Suprapubic skin (tissue), 4 donors: ENCODE measurements at places on chromosomes 13 and 19.

- H3K27ac ChIP-seq: no peak overlapping the region
- peaks cover 25% of the 10 kb centered on the region for H3K36me3 ChIP-seq
- DNase-seq: no peak
- no peak overlapping the region for H3K4me3 ChIP-seq
- no peaks in the 10 kb centered on the region for H3K27me3 ChIP-seq
These were observed 16.0 kb downstream of the GNA15 start for GRCh38 chr19:3151563-3152418.

DNA sequence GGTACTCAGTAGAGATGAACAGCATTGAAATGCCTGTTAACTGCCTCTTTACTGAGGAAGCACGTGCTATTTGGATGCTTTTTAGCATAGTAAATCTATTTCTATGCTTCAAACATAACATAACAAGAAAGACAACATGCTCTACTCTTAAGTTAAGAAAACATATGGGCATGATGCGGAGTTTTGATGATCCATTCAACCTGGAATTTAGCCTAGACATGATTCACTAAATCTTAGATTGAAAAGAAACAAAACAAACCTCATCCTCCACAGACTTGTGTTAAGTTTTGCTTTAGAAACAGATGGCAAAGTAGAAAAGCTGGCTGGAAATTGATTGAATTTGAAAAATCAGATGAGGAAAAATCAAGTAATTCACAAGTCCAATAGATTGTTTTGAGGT lies 593.8 kb downstream of the OLFM4 start:
- no peaks in the 10 kb centered on the region for H3K36me3 ChIP-seq
- H3K4me3 ChIP-seq: no peak overlapping the region
- no peak overlapping the region for H3K27ac ChIP-seq

GRCh38 chr13:111920932-111921705 lies 145.8 kb upstream of the SOX1 start:
- H3K4me3 ChIP-seq: no peak overlapping the region
- peaks cover 19% of the 10 kb centered on the region for H3K27me3 ChIP-seq
- no peaks in the 10 kb centered on the region for H3K4me1 ChIP-seq

GRCh38 chr19:7844405-7844804 lies 14.4 kb downstream of the EVI5L start:
- H3K27me3 ChIP-seq: no peaks in the 10 kb centered on the region
- no peak overlapping the region for H3K4me3 ChIP-seq
- no peaks in the 10 kb centered on the region for H3K4me1 ChIP-seq
- DNase-seq: no peak
- H3K36me3 ChIP-seq: peaks cover 2% of the 10 kb centered on the region

- H3K36me3 ChIP-seq: no peaks in the 10 kb centered on the region
- H3K4me1 ChIP-seq: peaks cover 85% of the 10 kb centered on the region
- no peak overlapping the region for H3K4me3 ChIP-seq
- no peak for DNase-seq
- no peak overlapping the region for H3K27ac ChIP-seq
These were observed 6.2 kb downstream of the GNA11 start for GRCh38 chr19:3100331-3100730.

DNA sequence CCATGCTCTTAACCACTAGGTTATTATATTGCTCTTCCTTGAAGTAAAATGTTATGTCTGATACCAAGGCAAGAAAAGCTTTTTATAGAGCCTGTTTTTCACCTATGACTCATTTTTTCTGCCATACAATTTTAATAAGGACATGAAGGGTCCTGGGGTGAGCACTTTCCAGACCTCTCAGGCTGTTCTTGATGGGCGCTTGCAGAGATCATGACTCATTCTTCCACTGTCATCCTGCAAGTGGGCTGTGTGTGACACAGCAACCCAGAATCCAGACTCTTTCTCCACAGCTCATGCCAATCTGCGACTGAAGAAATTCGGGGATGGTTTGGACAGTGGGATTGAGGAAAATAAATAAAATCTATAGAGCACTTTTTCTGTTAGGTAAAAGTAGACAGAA lies 506.7 kb upstream of the NBEA start:
- H3K4me3 ChIP-seq: no peak overlapping the region
- no peak overlapping the region for H3K27ac ChIP-seq
- no peak for DNase-seq
- H3K36me3 ChIP-seq: no peaks in the 10 kb centered on the region
